ENCODE measurements at places on chromosomes 6 and 20. TPM values are rescaled to one million over a fixed set of nuclear protein-coding genes. Genes with fewer than 3 reads are reported as not detected.

Gene BCAS1
- total RNA-seq: not detected

Gene SRMS
- not detected for total RNA-seq

Gene FOXF2
- under 0.01 TPM for total RNA-seq

Gene LY6G5C
- total RNA-seq: 0.51 TPM

Gene ZSCAN12
- total RNA-seq: 7.7 TPM

Gene EMILIN3
- not detected for total RNA-seq

Gene ADGRF1
- total RNA-seq: not detected

Gene ULBP3
- 4.5 TPM for total RNA-seq

Gene C20orf202
- total RNA-seq: not detected

Gene TGM2
- total RNA-seq: 2,042 TPM

Gene MOCS1
- total RNA-seq: 14.3 TPM

Gene PRSS16
- 0.18 TPM for total RNA-seq

Gene METTL24
- not detected for total RNA-seq

Gene SLC22A2
- 0.23 TPM for total RNA-seq

Gene LY6G6F
- not detected for total RNA-seq

Gene ASIP
- total RNA-seq: not detected

Gene ULBP2
- total RNA-seq: 13.7 TPM

Gene DEFB132
- not detected for total RNA-seq

Gene BTNL2
- total RNA-seq: not detected

Gene OR2J1
- total RNA-seq: not detected

Gene HRH3
- not detected for total RNA-seq

Gene ZC2HC1B
- total RNA-seq: not detected

All from smooth muscle cell of the umbilical artery (primary cell).